ENCODE measurements at places on chromosomes 11 and 22.

- DNase-seq = no peak
These were observed 31.2 kb downstream of the GAB2 start for GRCh38 chr11:78386215-78386941.

- no peak for DNase-seq
These were observed 16.5 kb upstream of the LRP5 start for GRCh38 chr11:68295940-68296339.

- DNase-seq = no peak
These were observed 48.4 kb upstream of the HEPHL1 start for GRCh38 chr11:93972790-93973189.

- DNase-seq = no peak
These were observed 4.0 kb downstream of the MS4A8 start for GRCh38 chr11:60703374-60703773.

DNA sequence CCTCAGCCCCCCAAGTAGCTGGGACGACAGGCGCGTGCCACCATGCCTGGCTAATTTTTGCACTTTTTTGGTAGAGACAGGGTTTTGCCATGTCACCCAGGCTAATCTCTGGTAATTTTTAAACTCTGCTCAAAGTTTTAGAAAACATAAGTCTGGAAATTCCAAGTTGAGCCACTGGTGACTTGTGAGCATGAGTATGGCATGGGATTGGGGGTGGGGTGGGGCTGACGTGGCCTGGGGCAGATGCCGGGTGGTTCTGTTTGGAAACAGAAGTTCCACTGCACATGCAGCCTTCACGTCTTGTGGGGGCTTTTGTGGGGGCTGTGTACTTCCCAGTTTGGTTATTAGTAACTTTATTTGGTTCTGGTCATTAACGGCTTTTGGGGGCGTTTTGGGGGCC is 67.3 kb downstream of the PTPRJ start:
- DNase-seq = peak; percentile 98

DNA sequence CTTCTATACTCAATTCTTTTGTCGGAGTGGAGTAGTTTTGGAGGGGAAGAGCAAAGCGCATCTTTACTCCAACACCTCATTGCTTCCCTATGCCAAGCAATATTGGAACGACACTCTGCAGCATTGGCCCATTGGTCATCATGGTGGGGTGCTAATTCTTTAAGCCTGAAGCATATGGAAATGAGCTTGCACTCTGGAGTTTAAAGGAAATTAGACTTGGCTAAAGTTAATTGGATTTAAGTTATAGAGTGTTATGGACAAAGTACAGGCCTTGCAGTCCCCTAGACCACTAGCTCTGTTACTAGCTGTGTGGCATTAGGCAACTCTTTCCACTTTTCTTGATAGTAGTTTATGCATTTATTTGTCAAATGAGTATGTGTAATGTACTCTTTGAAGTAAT is 568.3 kb upstream of the TENM4 start:
- no peak for DNase-seq

GRCh38 chr22:47573141-47573540 is 810.7 kb downstream of the TBC1D22A start:
- no peak for DNase-seq

DNA sequence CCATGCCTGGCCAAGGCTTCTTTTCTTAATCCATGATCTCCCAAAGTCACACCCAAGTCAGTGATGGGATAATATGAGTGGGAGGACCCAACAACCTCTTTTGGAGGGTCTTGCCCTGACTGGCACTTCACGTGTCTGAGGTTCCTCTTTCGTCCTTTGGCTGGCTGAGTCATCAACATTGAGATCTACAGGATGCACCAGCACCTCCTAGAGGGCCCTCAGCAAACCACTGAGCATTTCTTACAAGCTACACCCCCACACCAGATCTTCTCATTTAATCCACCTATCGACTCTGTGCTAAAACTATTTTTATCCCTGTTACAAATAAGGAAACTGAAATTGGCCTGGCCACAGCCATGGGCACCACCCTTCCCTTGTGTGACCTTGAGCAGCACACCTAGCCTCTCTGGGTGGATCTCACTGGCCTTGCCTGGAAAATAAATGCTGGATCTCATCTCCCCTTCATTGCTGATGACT is 63.4 kb downstream of the FLI1 start:
- DNase-seq = peak; percentile 92

DNA sequence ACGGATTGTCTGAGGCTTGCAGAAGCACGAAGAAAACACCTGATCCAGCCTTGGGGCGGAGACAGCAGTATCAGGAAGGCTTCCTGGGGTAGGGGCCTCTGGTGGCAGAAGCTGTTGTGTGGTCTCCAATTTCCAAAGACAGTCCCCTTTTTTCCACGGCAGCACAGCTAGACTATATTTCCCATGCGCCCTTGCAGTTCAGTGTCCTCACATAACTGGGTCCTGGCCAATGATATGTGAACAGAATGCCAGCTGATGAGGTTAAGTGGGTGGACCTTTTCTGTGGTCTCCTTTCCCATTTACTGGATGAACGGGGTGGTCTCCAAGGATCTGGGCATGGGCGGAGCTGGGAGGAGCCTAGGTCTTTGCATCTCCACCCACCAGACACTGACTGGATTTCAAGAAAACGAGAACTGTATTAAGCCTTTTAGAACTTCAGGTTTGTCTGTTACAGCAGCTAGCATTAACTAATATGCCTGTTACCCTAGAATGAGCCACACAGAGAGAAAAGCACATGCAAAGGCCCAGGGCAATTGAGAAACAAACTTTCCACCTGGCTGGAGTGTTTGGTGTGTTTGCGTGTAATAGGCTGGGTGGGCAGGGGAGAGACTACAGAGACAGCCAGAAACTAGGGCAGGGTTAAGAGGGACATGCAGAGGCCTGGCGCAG is 6.2 kb downstream of the GAL3ST1 start:
- DNase-seq = no peak

GRCh38 chr11:66133216-66133775 is 63.2 kb downstream of the PACS1 start:
- DNase-seq = no peak

- DNase-seq = no peak
These were observed 894.2 kb downstream of the NTM start for GRCh38 chr11:132264616-132265015.

DNA sequence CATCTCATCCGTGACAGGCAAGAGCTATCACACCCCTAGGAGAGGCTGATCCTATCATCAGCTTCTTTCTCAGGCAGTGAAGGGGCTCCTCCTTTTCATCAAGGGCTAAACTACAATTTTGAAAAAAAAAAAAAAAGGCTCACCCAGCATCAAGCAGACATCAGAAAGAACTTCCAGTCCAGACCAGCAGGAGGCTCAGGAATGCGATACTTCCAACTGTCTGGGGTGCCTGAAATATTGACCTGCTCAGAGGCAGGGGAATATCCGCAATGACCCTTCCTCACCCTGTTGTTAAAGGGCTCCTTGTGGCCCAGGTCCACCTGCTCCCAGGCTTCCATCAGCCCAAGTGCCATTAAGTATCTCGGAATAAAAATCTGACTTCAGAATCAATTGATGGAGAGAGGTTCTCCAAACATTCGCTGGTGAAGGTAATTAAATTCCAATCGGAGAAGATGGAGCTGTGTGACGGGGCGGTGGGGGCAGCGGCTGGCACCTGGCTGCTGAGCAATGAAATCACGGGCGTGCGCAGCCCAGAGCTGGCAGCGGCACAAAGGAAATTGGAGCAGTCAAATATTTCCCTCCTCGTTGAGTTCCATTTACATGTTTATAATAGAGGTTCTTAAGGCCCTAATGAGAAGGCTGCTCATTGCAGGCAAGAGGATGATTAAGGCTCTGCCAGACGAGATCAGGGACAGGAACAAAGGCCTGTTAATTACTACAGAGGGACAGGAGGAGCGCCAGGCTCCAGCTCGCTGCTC is 69.0 kb upstream of the THY1 start:
- peak; percentile 27 for DNase-seq

- peak; percentile 48 for DNase-seq
These were observed 36.6 kb downstream of the DCUN1D5 start for GRCh38 chr11:103055221-103055890.

DNA sequence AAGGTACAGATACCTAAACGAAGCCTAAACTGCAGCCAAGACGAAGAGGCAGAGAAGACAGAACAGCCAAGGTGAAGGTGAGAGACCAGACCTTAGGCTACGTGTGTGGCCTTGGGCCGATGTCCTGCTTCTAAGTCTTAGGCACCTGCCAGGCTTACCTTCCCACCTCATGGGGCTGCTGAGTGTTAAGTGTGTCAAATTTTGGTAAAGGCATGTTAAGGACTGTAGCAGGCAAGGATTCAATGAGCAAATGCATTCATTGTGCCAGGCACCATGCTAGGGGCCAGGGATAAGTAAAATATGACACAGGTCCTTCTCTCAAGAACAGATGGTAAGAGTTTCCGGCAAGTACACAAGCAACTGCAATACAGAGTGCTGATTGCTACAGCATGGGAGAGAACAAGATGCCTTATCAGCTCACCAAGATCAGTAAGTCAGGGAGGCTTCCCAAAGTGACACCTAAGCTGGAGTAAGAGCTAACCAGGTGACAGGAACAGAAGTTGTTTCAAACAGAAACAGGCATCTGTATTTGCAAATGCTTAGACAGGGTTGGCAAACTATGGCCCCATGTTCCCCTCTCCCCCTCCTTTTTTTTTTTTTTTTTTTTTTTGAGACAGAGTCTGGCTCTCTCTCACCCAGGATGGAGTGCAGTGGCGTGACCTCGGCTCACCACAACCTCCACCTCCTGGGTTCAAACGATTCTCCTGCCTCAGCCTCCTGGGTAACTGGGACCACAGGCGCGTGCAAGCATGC is 46.7 kb downstream of the CLTCL1 start:
- no peak for DNase-seq

- no peak for DNase-seq
These were observed 39.3 kb upstream of the SPON1 start for GRCh38 chr11:13923182-13923581.

All from suppressor macrophage treated with lipopolysaccharide for 1 hour (primary cell).